ENCODE measurements at places on chromosomes 7 and 10.

DNA sequence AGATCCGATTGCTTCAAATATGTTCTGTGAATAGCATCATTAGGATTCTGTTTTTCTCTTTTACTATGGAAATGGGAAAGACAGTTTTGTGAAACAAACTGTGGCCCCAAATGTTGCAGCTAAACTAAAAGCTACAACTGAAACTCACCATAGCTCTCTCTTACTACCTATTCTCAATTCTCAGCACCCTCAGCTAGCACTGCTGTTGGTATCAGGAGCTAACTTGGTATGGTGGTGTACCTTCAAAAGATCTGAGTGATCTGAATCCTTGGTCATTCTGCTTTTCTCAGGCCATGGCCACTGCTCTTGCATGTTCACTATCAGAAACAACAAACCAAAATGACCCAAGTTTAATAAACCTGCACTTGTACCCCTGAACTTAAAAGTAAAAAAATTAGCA is 1208.0 kb downstream of the SORCS1 start:
- no peak for DNase-seq

GRCh38 chr7:97697396-97697795 is 34.5 kb upstream of the TAC1 start:
- no peak for DNase-seq

GRCh38 chr7:16317406-16317805 is 103.9 kb downstream of the CRPPA start:
- DNase-seq = no peak

DNA sequence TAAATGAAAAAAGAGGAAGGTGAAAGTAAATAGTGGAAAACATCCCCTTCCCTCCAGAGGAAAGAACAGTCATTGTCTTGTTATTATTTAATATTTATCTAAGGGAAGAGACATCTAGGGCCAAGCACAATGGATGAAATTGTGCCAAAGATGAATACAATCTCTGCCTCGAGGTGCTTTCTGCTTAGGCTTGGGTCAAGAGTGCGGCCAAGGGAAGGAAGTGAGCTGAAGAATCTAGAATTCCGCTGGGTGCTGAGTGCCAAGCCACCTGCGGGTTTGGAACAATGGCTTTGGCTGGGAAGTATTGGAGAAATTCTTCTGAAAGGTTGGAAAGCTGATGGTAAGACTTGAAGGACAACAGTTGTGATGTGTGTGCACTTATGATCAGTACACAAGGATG is 531.3 kb upstream of the FZD8 start:
- no peak for DNase-seq

- DNase-seq = no peak
Observed at GRCh38 chr7:92751902-92752901, 84.2 kb downstream of the CDK6 start.

DNA sequence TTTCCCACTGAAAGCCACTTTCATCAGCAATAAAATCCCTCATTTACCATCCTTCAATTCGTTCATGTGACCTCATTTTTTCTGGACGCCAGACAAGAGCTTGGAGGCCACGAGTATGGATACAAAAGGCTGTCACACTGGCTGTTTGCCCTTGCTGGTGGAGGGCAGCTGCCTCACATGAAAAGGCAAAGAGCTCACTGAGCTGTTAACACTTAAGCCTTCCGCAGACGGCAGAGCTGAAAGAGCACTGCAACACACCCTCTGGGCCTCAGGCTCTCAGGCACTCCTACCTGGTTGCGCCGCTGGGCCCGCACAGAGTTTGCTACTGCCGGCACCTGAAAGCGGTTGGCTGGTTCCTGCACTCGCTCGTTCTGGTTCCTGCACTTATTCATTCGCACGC is 193.5 kb downstream of the CFTR start:
- no peak for DNase-seq

DNA sequence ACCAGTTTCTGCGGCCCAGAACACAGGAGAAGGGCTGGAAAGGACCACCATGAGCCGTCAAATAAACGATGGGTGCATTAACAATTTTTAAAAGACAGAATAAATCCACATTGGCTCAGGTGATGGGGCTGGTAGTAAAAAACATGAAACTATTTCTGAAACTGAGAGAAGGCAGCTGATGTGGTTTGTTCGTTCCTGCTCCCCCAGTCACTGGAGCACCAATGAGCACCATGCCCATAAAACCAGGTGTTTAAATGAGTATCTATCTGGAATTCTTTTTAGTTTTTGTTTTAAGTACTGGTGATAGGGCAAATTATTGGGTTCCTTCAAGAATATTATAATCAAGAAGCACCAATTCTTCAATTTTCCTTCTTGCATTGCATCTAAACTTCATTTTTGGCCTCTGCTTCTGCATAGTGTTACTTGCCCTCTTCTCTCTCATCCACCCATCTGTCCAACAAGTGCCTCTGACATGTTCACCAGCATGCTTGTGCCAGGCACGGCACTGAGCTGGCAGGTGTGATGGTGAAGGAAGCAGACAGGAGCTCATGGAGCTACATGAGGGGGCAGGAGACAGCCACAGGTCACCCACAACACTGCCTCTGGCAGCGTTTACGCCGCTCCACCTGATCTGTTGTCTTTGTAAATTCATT is 65.5 kb downstream of the LARP4B start:
- DNase-seq = no peak

GRCh38 chr10:30034433-30035137 is 24.8 kb downstream of the JCAD start:
- DNase-seq = no peak

DNA sequence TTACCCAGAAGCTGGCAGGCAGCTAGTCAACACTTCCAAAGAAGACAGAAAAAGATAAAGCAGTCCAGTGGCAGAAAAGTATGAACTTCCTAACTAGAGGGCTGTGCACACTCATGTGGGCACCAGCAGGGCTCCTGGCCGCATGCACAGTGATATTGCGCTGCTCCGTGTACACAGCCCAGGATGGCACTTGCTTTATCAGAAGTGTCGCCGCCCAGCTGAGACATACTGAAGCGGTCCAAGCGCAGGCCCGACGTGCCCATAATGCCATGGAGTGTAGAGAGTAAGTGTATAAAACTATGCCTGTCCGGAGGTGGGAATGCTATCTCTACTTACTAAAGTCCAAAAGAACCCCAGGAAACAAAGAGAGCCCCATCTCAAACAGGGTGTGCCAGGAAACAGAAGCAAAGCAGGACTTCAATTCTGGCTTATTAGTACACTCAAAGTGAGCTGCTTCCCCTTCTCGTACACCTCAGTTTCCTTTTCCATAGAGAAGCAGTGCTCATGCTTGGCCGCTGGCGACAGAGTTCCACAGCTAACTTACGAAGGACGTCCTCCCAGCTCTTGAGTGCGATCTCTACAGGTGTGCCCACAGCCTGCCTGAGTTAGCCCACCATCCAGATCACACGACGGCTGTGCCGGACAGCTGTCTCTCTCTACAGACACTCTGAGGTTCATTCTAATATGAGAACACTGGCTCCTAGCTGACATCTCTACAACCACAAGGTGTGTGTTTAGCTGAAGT is 234.3 kb downstream of the COBL start:
- DNase-seq = no peak

- DNase-seq = no peak
Observed at GRCh38 chr10:21285742-21286331, 239.6 kb downstream of the SKIDA1 start.

DNA sequence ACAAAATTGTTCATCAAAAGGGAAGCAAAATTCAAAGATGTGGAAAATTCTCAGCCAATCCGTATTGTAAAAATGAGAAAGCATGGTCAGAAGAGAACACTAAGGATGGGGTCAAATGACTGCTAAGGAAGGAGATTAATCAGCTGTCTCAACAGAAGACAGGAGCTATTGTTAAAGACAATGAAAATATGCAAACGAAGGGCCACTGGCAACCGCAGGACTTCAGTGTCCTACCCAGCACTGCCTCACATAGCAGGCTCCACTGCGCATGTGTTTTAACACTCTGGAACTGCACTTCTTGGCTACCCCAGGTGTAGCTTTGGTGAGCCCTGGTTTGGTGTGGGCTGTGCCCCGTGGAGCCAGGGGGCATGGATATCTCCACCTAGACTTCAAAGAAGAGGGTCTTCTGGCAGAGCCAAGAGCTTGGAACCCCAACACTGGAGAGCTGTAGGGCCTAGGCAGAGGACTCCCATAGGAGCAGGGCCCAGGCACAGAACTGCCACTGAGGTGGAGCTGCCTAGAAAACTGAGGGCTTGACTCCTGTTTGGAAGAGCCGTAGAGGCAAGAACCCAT is 176.2 kb upstream of the GDF10 start:
- no peak for DNase-seq

DNA sequence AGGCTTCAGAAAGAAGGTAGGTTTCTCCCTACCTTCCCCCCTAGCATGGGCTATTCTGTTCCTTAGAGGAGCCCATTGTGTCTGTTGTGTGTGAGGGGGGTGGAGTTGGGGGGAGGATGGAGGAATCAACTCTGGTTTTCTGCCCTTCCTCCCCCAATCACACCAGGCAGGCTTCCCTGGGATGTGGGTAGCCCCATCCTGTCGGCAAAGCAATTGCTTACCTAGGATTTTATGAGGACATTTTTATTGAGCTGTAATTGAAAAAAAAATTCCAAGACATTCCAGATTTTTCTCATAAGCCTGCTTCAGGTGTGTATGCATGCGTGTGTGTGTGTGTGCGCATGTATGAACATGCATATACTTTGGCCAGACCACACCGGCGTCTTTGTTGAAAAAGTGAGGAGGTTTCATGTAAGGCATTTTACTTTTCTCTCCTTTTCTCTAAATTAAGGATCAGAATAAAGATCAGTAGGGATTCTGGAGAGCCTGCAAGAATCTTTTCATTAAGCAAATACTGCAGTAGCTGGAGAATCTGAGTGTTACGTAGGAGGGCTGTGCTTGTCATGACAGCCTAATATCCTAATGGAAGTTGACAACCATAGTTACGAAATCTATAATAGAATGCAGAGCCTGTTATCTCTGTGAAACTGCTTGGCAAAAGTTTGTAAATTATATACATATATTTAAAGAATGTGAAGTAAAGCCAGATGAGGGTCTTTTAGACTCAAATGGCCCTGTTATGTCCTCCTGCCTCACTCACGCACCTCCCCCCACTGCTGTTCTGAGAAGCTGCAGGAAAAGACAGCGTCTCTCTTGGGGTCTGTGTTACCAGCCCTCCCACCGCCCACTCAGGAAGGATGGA is 27.3 kb upstream of the SAMD8 start:
- DNase-seq = no peak

- no peak for DNase-seq
Observed at GRCh38 chr7:12322903-12323300, 80.8 kb downstream of the VWDE start.

DNA sequence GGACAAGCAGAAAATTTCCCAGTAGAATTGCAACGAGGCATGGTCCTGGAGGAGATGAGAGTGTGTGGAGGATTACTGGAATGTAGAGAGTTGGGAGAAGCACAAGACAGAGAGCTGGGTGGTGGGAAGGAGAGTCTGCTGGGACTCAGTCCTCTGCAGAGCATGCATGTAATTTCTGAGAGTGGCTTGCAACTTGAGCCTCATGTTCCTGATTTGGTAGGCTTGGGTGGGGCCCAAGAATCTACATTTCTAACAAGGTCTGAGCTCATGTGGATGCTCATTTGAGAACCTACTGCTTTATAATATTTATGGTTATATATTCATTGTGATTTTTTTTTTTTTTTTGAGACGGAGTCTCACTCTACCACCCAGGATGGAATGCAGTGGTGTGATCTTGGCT is 317.9 kb upstream of the COBL start:
- no peak for DNase-seq

DNA sequence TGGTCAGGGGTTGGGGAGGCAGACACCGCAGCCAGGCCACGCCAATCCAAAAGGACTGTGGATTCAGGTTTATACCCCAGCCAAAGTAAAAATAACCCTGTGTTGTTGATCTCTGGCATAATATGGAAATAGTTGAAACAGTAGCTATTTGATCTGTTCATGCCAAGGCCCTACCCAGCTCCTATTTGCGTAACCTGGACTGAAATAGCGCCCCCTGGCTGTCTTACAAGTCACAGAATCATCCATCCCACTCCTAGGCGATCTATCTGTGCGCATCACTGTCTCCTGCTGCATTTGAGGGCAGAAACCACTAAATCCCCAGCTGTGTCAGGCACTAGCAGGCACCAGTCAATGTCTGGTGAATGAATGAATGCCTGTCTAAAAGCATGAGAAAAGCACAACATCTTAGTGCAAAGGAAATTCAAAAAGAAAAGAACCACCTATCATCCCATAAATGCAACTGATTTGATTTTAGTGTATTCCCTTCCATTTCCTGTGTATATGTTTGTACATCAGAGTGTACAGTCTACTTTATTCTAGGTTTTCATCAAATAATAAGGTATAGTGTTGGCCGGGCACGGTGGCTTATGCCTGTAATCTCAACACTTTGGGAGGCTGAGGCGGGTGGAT is 160.0 kb downstream of the SLIT1 start:
- peak; percentile 46 for DNase-seq

DNA sequence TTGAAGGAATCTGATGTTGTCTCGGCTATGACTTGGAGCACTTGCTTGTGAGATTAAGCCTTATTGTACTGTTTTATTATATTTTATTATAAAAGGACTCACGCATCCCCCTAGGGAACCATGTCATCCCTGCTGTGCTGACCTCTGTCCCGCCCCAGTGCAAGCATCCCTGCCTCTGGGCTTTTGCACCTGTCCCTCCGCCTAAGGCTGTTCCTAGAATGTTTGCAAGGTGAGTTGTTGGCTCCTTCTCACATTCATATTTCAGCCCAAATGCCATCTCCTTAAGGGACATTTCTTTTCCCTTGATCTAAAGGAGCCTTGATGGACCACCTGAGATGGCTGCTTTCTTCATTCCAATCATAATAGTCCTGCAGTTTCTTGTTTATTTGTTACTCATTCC is 236.9 kb upstream of the IGFBP3 start:
- no peak for DNase-seq

GRCh38 chr7:2010101-2010500 is 222.6 kb downstream of the MAD1L1 start:
- DNase-seq = no peak

DNA sequence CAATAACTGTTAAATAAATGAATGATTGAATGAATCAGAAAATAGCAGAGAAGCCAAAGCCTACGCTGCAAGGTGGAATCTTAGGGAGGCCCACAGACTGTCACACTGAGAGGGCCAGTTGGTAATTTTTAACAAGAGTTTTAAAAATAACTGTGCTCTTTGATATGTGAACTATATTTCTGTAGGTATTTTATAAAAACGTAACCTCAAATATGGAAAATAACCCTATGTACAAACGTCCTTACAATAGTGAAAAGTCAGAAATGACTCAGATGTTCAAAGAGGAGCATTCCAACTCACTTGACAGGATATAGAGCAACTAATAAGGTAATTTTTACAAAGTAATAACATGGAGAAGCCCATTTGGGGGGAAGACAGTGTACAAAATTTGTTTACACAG is 18.9 kb upstream of the TMEM273 start:
- DNase-seq = no peak

- DNase-seq = no peak
Observed at GRCh38 chr7:49486974-49487829, 286.2 kb upstream of the VWC2 start.

All from NCI-H146 (cell line).